Activated CD4-positive, alpha-beta T cell treated with anti-CD3 and anti-CD28 coated beads, Interleukin-2, amount 10 ng/mL, durations not matched to agents 24 days and 14 days (primary cell): ENCODE measurements at places on chromosomes 7 and 10. TPM values are rescaled to one million over a fixed set of nuclear protein-coding genes. Genes with fewer than 3 reads are reported as not detected.
A peak's percentile ranks its signal among the peaks of the same experiment; 100 is the strongest.

DNA sequence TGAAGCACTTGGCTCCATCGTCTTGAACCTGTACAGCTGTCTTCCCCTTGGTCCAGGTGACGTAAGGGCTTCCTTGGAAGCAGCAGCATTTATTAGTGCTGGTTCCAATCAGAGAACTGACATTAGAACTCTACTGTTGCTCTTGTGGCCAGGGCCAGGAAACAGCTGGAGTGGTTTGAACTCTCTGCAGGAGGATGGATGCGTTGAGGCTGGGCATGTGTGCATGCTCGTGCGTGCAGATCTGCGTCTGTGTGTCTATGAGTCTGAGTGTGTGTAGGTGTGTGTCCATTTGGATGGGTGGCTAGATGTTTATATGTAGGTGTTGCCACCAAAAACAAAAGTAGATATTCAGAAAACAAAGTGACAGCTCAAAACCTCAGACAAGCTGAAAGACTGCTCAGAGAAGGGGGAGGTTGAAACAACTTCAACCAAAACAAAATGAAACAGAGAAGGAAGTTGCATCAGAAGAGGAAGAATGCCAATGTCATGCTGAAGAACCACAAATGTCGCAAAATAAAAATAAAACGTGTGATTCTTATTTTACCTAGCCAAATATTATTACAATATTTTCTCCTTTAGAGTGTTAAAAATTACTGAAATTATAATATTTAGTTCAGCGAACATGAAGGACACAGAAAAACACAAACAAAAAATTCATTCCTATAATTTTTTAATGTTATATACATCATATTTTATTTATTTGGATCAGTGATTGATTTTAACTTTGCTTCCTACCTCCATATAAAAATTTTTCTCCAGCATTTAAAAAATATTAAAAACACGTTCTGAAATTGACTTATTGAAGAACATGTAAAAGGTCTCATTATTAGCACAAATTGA, 96.1 kb upstream of the MKLN1 start:
- peaks cover 1% of the 10 kb centered on the region for H3K27me3 ChIP-seq
- H3K4me1 ChIP-seq, result peaks cover 59% of the 10 kb centered on the region
- H3K36me3 ChIP-seq, result peaks cover 7% of the 10 kb centered on the region
- peak overlapping the region; percentile 72 for H3K4me3 ChIP-seq

- H3K36me3 ChIP-seq, result no peaks in the 10 kb centered on the region
- no peak for DNase-seq
- H3K4me1 ChIP-seq, result no peaks in the 10 kb centered on the region
- H3K27ac ChIP-seq, result no peak overlapping the region
- H3K27me3 ChIP-seq, result no peaks in the 10 kb centered on the region
- no peak overlapping the region for H3K4me3 ChIP-seq
These were observed 165.8 kb downstream of the TCERG1L start for GRCh38 chr10:131145756-131146155.

- DNase-seq, result no peak
- H3K4me1 ChIP-seq, result no peaks in the 10 kb centered on the region
- no peaks in the 10 kb centered on the region for H3K36me3 ChIP-seq
These were observed 12.1 kb upstream of the PRRT4 start for GRCh38 chr7:128373606-128374005.

DNA sequence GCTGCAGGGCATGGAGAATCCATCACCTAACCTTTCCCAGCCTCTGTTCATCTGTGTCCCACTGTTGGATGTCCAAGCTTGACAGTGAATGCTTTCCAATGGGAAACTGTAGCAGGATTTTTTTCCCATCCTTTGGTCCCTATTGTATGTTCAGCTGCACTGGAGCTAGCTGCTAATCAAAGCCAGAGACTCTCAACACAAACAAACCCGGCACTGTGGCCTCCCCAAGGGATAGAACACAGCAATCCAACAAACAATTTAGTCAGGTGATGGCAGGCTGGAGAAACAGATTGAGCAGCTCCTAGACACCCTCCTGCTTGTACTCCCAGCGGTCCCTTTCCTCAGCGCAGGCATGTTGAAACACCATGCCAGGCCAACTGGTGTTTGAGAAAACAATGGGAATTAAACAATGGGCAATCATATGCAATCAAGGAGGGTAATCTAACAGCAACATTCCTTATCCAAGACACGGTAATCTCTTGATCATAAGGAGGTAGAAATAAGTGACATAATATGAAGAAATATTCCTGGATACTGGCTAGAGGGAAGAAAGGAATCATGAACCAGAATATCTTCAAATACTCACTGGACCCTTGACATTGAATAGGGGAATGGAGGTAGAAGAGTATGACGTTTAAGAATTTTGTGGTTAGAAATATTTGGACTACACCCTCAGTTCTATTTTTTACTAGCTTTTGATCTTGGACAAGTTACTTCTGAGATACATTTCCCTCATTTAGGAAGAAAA, 15.0 kb downstream of the PTN start:
- H3K27me3 ChIP-seq, result no peaks in the 10 kb centered on the region
- no peak for DNase-seq
- no peak overlapping the region for H3K4me3 ChIP-seq
- no peaks in the 10 kb centered on the region for H3K4me1 ChIP-seq
- no peak overlapping the region for H3K27ac ChIP-seq

DNA sequence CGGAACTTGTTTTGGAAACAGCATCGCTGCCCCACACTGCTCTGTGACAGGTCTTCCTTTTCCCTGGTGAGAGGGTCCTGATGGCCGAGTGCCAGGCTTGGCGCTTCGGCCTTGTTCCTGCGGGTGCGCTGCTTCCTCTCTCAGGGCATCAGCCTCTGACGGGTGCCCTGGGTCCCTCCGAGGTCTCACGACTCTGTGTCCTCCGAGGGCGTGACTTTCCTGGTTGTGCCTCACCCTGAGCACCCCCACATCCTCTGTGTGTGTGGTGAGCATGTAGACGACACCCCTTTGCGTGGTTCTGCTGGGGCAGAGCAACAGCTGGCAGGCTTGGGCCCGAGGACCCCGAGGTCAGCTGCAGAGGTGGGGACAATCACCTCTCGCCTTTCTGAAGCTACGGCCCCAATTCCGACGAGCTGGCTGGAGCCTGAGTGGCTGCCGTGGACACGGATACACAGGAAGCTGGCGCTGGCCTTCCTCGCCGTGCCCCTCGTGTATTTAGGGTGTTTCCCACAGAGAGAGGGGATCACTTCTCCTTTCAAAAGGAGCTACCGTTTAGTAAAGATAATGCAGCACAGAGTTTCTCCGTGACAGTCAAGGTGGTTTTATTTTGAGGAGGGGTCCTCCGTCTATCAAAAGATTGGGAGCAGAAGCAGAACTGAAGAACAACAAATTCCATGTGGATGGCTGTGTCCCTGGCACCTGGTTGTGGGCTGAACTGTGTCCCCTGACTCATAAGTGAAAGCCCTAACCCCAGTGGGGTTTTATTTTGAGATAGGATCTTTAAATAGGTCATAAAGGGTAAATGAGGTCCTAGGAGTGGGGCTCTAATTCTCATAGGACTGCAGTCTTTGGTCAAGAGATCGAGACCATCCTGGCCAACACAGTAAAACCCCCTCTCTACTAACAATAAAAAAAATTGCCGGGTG, 36.2 kb upstream of the PITRM1 start:
- no peak for DNase-seq
- H3K36me3 ChIP-seq, result no peaks in the 10 kb centered on the region
- no peak overlapping the region for H3K27ac ChIP-seq
- H3K4me1 ChIP-seq, result no peaks in the 10 kb centered on the region
- peaks cover 57% of the 10 kb centered on the region for H3K27me3 ChIP-seq

- H3K36me3 ChIP-seq, result peaks cover 26% of the 10 kb centered on the region
- H3K4me3 ChIP-seq, result no peak overlapping the region
- peak overlapping the region; percentile 0 for H3K27ac ChIP-seq
- DNase-seq, result no peak
These were observed 65.4 kb upstream of the DNAJB6 start for GRCh38 chr7:157271315-157271990.

- H3K4me1 ChIP-seq, result peaks cover 4% of the 10 kb centered on the region
- no peak overlapping the region for H3K4me3 ChIP-seq
- no peaks in the 10 kb centered on the region for H3K27me3 ChIP-seq
- H3K36me3 ChIP-seq, result peaks cover 6% of the 10 kb centered on the region
These were observed 13.2 kb downstream of the SHOC2 start for GRCh38 chr10:110932505-110933180.

- no peak overlapping the region for H3K4me3 ChIP-seq
- no peaks in the 10 kb centered on the region for H3K36me3 ChIP-seq
- H3K27ac ChIP-seq, result no peak overlapping the region
- no peaks in the 10 kb centered on the region for H3K27me3 ChIP-seq
- no peaks in the 10 kb centered on the region for H3K4me1 ChIP-seq
These were observed 59.6 kb upstream of the ZNF32 start for GRCh38 chr10:43708262-43708661.

GRCh38 chr10:26805567-26806245, 55.1 kb downstream of the ABI1 start:
- H3K36me3 ChIP-seq, result peaks cover 18% of the 10 kb centered on the region
- H3K4me1 ChIP-seq, result peaks cover 43% of the 10 kb centered on the region
- peak overlapping the region; percentile 7 for H3K27ac ChIP-seq
- no peak for DNase-seq
- H3K27me3 ChIP-seq, result no peaks in the 10 kb centered on the region

- no peaks in the 10 kb centered on the region for H3K4me1 ChIP-seq
- no peak overlapping the region for H3K4me3 ChIP-seq
- no peak for DNase-seq
- H3K27ac ChIP-seq, result no peak overlapping the region
- no peaks in the 10 kb centered on the region for H3K27me3 ChIP-seq
These were observed 158.5 kb downstream of the CACNA2D1 start for GRCh38 chr7:82284936-82285519.

GRCh38 chr7:48004032-48004431, 24.6 kb upstream of the HUS1 start:
- H3K4me1 ChIP-seq, result no peaks in the 10 kb centered on the region
- no peak overlapping the region for H3K27ac ChIP-seq
- no peak overlapping the region for H3K4me3 ChIP-seq
- H3K27me3 ChIP-seq, result peaks cover 27% of the 10 kb centered on the region
- no peaks in the 10 kb centered on the region for H3K36me3 ChIP-seq
- DNase-seq, result no peak

EEF1AKMT2 gene
- total RNA-seq, result 21.5 and 22.3 TPM in 2 replicates

GPR26 gene
- not detected in 2 replicates for total RNA-seq

CLDN15 gene
- total RNA-seq, result 19.6 and 20.7 TPM in 2 replicates
